ENCODE measurements at places on chromosomes 5 and 9. TPM values are rescaled to one million over a fixed set of nuclear protein-coding genes. Genes with fewer than 3 reads are reported as not detected.

SIT1 gene
- 0.16 TPM for polyA plus RNA-seq

ANGPTL2 gene
- polyA plus RNA-seq: 15.3 TPM

NR5A1 gene
- not detected for polyA plus RNA-seq

MEIKIN gene
- polyA plus RNA-seq: not detected

ENHO gene
- polyA plus RNA-seq: 2.8 TPM

CDH9 gene
- 7.6 TPM for polyA plus RNA-seq

LRRC26 gene
- polyA plus RNA-seq: not detected

SPINK7 gene
- polyA plus RNA-seq: 0.85 TPM
